ENCODE measurements at places on chromosomes 7 and 10.
A peak's percentile ranks its signal among the peaks of the same experiment; 100 is the strongest.

DNA sequence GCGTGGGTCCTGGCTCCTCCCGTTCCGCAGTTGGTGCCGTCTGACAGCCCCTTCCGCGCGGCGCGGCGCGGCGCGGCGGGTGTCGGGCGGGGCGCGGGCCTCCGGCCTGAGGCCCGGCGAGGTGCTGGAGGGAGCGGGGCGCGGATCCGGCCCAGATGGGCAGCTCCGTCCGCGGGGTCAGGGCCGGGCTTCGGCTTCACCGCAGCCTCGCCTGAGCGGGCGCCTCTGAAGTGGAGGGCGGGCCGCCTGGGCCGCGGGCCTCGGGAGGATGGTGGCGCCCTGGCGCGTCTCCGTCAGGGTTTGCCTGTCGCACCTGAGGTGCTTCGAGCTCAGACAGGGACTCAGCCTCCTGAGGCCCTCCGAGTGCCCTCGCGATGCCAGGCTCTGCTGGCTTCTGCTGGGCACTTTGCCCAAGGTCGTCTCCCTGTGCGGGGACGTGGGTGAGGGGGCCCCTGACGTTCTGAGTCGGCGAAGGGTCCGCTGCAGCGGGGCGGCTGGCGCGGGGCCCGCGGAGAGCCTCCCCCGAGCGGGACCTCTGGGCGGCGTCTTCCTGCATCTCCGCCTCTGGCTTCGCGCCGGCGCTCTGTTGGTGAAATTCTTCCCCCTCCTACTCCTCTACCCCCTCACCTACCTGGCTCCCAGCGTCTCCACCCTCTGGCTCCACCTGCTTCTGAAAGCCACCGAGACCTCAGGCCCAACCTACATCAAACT is 473 bp downstream of the ADCK2 start:
- DNase-seq, result no peak

- DNase-seq, result no peak
These were observed 35.4 kb downstream of the BNIP3 start for GRCh38 chr10:131946321-131946751.

DNA sequence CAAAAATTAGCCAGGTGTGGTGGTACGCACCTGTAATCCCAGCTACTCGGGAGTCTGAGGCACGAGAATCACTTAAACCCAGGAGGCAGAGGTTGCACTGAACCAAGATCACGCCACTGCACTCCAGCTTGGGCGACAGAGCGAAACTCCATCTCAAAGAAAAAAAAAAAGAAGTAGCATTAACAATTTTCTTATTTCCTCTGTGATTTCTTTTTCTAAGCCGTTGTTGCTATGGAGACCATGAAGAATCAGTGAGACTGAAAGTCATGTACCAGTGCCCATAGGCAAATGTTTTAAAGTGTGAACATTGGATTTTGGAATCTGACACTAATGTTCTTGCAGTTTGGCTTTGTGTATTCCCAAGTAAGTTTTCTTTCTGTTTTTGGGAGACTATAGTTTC is 18.4 kb upstream of the MAP3K8 start:
- DNase-seq, result no peak

- no peak for DNase-seq
These were observed 850.2 kb downstream of the LRMDA start for GRCh38 chr10:76281659-76282058.

DNA sequence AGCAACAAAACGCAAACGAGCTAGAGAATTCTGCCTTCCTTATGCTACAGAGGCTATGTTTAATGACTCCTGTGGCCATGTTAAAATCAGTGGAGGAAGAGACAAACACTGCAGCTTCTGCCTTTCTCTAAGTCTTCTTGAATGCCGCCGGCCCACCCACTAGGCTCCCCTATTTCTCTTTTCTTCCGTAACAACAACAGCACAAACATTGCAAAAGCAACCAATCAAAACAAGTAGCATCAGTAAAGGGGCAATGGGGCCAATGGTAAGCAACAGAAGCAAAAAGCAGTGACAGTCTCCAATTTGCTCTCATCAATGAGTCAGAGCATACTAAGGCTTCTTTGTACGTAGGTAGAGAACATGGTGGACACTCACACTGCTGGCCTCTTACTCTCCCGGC is 26.8 kb downstream of the DNAJC1 start:
- peak; percentile 83 for DNase-seq

DNA sequence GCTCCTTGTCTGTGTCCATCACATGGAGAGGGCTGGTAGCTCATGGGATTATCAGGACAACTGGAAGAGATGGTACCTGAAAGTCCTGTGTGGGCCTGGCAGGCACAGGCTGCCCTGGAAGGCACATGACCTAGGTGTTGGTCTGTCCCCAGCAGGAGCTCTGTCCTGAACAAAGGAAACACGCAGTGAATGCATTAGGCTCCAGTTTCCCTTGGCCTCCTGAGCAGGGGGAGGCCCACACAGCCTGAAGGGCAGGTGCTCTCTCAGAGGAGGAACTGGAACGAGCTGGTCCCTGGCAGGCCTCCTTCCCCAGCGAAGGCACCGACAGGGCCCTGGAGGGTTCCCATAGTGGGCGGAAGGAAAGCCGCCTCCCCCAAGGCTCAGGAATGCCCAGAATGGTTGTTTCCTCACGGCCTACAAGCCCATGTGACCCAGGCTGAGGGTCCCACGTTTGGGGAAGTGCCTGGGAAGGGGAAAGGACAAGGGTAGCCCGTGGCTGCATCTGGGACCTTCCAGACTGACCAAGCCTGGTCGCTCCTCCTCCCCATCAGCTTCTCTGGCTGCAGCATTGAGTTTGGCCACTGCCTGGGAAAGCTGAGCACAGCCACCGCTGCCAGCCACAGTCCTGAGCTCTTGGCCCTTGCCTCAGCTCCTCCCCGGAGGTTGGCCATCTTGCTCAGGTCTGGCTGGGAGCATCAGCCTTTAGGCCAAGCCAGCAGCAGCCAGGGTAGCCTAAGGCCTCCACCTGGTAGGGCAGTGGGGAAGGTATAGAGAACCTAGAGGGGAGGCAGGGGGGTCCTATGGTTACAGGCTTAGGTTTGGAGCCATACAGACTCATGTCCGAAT is 21.8 kb downstream of the CXCL12 start:
- no peak for DNase-seq

DNA sequence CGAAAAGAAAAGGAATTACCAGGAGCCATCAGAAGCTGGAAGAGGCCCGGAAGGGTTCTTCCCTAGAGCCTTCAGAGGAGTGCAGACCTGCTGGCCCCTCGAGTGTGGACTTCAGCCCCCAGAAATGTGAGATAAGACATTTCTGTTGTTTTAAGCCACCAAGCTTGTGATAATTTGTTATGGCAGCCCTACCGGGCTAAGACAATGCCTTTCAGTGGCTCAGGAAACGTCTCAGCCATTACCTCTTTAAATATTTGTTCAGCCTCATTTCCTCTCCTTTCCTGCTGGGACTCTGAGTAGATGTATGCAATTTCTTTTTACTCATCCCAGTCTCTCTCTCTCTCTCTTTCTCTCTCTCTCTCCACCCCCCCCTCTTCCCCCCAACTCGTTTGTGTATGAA is 174.7 kb upstream of the GRB10 start:
- DNase-seq, result no peak

DNA sequence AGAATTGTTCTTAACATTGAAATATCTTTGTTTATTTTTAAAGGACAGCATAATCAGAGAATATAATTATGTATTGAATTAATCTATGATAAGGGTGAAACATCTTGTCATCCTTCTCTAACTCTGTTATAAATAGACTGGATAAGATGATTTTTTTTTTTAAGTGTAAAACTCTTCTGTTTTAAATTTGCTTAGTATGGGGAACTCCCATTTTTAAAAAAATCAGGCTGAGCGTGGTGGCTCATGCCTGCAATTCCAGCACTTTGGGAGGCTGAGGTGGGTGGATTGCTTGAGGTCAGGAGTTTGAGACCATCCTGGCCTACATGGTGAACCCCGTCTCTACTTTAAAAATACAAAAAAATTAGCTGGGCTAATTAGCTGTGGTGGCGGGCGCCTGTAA is 9.4 kb upstream of the HERC4 start:
- no peak for DNase-seq

GRCh38 chr10:5889624-5890451 is at the start of the genes ANKRD16 and FBH1:
TSS of gene ANKRD16 (minus strand) at chr10:5889893. CDS start at chr10:5889354, 539 bp downstream.
TSS of gene FBH1 (plus strand) at chr10:5890243. CDS start at chr10:5890346, 103 bp downstream.
- peak; percentile 97 for DNase-seq

GRCh38 chr7:27302590-27302989 is 60.0 kb downstream of the EVX1 start:
- DNase-seq, result no peak

DNA sequence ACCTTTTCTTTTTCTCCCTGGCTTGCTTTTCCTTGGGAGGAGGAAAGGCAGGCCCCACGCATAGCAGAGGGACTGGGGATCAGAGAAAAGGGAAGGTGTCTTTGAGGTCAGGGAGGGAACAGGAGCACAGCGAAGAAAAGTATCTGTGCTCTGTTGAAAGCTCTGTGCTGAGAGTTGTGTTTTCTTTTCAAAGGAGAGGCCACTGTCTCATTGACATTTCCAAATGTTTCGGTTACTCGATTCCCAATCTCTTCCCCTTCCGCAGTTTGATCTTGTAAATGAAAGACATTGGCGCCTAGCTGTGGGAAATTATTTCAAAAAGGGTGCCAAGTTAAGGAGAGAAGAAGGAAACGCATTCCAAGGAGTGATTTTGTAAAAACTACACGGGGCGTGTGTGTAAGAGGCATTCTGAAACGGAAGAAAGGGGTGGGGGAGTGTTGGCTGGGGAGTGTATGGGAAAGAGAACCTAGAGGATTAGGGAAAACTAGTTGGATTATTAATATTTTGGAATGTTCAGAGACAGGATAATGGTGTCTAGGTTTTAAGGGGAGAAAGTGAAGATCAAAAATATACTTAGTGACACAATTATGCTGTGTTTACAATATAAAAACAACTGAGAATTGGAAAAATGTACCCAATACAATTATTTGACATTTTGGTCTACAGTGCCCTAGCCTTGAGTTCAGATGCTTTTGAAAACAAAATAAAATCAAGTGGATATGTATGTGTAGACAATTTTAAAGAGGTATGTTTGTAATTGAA is 708 bp downstream of the KLHDC10 start:
- DNase-seq, result peak; percentile 26

- DNase-seq, result no peak
These were observed 4.9 kb upstream of the CYP3A7 start for GRCh38 chr7:99739699-99740572.

DNA sequence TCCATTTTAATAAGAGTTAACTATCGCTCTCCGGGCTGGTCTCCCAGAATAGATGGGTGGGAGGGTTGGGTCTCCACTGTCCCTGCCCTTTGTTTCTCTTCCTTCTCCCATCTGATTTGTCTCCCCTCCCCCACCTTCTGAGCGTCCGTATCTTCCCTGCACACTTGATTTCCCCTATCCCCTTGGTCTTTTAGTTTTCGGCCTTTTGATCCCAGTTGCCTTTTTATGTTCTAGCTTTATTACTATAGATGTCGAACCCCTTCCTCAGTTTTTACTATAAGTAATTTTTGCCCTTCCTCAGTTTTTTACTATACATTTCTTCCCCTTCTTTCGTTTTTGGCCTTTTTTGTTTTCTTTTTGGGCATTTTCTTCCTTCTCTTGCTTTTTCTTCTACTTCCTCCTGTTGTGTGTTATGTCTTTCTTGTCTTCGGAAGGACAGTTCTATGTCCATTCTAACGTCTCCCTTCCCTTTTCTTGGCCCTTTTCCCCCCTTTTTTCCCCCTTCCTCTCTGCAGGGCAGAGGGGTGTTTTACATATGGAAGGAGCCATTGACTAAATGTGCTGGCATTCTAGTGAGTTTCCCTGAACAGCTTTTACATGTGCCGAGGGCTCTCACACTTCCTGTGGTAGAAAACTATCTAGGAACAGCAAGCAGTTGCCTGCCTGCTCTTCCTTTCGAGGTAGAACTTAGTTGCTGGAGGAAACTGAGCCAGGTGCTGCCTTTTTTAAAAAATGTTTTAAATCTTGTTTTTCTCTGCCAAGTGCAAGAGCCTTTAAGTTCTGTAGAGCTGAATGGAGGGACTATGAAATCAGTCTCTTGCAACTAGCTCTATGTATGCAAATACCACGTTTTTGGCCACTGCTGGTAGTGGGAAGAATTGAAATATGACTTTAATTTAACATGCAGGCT is 2.8 kb downstream of the TET1 start:
- no peak for DNase-seq

GRCh38 chr10:29535012-29535777 is 99.6 kb downstream of the SVIL start:
- peak; percentile 95 for DNase-seq

GRCh38 chr7:78472519-78472918 is 673.9 kb downstream of the PHTF2 start:
- no peak for DNase-seq

- no peak for DNase-seq
These were observed 16.6 kb downstream of the WDFY4 start for GRCh38 chr10:48701139-48701901.

DNA sequence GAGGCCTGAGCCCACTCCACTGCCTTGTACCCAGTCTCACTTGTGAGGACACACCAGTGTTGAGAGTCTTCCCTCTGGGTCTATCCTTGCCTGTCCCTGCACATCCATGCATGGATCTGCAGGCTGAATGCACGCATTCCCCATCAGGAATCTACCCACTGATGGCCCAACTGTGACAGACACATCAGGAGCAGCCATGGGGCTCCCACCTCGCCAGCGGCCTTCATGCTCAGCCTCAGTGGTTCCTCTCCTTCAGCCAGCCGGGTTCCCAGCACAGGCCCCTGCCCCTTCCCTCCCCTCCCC is 21.3 kb downstream of the ANTXRL start:
- no peak for DNase-seq

DNA sequence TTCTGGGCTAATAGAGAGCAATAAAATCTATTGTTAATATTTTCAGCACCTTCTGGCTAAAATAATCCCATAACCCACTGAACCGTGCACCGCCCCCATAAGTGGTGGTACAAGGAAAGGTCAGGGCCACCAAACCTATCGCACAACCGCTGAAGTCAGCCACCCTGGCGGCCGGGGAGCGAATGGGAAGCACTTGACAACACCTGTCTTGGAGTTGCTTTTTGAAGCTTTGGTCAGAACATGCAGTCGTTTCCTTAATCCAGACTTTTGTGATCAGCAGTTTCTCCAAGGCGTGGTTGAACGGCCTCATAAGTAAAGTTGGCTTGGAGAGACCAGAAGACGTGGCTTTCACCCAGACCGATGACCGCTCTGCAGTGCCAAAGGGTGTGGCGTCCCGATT is 97.4 kb downstream of the DNAJB6 start:
- DNase-seq, result no peak

- DNase-seq, result no peak
These were observed 186.2 kb downstream of the CFTR start for GRCh38 chr7:117666031-117666430.

GRCh38 chr10:85433248-85433647 is 933.3 kb downstream of the GRID1 start:
- DNase-seq, result no peak

DNA sequence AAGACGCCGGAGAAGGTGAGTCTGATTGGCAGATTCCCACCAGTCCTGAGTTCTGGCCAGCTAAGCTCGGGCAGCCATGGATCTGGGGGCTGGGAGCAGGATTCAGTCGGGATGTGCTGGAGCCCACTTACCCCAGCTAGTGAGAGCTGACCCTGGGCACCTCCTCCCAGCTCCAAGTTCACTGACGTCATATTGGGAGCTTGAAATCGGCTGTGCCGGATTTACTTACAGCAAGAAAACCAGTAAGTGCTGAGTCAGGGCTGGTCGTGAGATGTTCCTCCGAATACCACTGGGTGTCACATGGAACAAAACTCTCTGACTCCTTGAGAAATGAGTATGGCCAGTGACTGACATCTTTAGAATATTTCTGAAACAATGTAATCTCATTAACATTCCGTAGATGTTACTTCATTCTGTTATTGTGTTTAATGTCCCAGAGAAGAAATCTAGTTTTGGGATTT is 621.2 kb downstream of the SDK1 start:
- peak; percentile 83 for DNase-seq

GRCh38 chr10:126650161-126650560 is 20.3 kb downstream of the C10orf90 start:
- DNase-seq, result no peak
